ENCODE measurements at places on chromosomes 11 and 22. TPM values are rescaled to one million over a fixed set of nuclear protein-coding genes. Genes with fewer than 3 reads are reported as not detected.

PGM2L1 gene
- total RNA-seq: 0.91 TPM

DKK3 gene
- total RNA-seq: 437 TPM

DNA sequence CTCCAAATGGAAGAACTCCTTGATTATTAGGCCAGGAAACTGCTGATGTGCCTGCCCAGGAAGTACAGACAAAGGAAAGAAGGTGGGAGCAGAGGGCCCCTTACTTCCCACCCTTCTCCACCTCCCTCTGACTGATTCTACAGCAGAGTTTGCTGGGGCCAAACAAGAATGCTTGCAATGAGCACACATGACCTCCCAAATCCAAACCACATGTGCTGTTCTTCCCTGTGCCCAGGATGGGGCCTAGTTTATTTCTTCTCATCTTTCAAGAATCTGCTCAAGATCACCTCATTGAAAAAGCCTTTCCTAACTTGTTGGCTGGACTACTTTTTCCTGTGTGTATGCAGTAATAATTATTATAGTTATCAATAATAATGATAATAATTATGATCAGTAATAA lies 286.1 kb downstream of the RAB38 start:
- no peaks in the 10 kb centered on the region for H3K4me1 ChIP-seq
- DNase-seq: no peak
- H3K27me3 ChIP-seq: no peaks in the 10 kb centered on the region

DNA sequence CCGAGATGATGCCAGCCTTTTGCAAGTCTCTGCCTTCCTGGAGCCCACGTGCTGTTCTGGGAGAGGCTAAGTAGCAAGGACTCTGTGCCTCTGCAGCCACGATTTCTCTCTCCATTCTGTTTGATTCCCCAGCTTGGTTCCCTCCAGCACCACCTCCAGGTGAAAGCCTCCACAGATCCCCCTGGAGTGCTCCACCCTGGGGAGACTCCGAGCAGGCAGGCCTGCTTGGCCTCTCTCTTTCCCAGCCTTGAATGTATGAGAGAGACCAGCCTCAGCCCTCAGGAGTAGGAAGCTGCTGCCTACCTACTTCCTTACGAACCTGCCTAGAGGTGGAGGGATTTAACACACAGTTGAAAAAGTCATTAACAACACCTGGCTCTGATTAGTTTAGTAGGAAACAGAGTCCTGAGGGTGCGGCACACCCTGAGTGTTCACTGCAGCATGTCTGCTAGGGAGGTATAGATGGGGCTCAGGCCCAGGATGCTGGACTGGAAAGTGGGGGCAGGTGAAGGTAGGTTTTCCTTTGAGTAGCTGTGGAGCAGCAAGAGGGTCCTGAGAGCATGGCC lies 22.5 kb downstream of the TMPRSS5 start:
- H3K27ac ChIP-seq: no peak overlapping the region
- no peak for DNase-seq
- no peaks in the 10 kb centered on the region for H3K36me3 ChIP-seq
- no peak overlapping the region for H3K4me3 ChIP-seq
- H3K4me1 ChIP-seq: no peaks in the 10 kb centered on the region

DNA sequence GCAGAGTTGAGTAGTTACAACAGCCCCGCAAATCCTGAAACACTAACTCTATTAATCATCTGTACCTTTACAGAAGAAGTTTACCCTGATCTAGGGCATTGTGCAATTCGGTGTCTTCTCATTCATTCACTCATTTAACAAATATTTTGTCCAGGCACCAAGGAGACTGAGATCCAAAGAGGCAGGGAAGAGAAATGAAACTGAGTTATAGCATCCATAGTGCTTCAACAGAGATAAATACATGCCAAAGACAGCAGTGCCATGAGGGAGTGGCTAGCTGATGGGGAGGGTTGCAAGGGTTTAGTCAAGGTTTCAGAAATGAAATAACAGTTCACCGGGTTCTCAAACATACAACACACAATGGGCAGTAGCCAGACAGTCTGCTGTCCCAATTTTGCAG lies 40.2 kb upstream of the MTNR1B start:
- H3K4me3 ChIP-seq: no peak overlapping the region
- DNase-seq: no peak
- no peaks in the 10 kb centered on the region for H3K4me1 ChIP-seq
- H3K36me3 ChIP-seq: no peaks in the 10 kb centered on the region
- H3K27me3 ChIP-seq: no peaks in the 10 kb centered on the region
- H3K27ac ChIP-seq: no peak overlapping the region

- no peaks in the 10 kb centered on the region for H3K27me3 ChIP-seq
- H3K4me3 ChIP-seq: no peak overlapping the region
- no peaks in the 10 kb centered on the region for H3K36me3 ChIP-seq
- H3K4me1 ChIP-seq: peaks cover 4% of the 10 kb centered on the region
These were observed 261.3 kb downstream of the TMEM135 start for GRCh38 chr11:87299041-87299481.

- H3K4me1 ChIP-seq: peaks cover 54% of the 10 kb centered on the region
- H3K27ac ChIP-seq: no peak overlapping the region
- H3K27me3 ChIP-seq: no peaks in the 10 kb centered on the region
- H3K4me3 ChIP-seq: no peak overlapping the region
- DNase-seq: no peak
- no peaks in the 10 kb centered on the region for H3K36me3 ChIP-seq
These were observed 37.8 kb downstream of the PACS1 start for GRCh38 chr11:66107600-66108510.

GRCh38 chr11:2409611-2410468 lies 9.3 kb downstream of the TSSC4 start:
- no peak overlapping the region for H3K4me3 ChIP-seq
- no peak for DNase-seq
- H3K4me1 ChIP-seq: no peaks in the 10 kb centered on the region
- no peaks in the 10 kb centered on the region for H3K27me3 ChIP-seq
- H3K36me3 ChIP-seq: no peaks in the 10 kb centered on the region
- H3K27ac ChIP-seq: no peak overlapping the region

DNA sequence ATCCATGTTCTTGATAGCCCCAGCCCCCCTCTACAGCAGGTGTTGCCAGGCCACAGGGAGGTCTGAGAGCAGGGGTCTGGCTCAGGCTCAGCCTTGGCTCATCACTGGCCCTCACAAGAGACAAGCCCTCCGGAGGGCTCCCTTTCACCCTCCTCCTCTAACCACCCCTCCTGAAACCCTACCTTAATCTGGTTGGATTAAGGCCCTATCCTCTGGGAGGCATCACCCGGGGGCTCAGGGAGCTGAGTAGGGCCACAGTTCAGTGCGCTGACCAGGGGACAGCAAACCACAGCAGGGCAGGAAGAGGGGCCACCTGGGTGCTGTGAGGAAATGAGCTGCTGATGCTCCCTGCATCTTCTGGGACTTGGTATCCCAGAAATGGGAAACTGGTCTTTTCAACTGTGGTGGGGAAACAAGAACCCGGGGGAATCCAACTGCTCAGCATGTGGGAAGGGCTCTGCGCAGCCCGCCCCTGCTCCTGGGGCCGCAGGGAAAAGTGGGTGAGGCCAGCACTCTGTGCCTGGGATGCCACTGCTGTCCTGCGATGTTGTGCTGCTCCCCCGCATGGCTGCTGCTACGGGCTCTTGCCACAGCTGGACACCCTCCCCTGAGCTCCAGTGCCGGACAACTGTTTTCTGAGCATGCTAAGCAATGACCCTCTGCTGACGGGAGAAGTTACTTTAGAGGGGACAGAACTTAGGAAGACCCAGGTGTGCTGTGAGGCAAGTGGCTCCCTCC lies 17.5 kb downstream of the ADORA2A start:
- peaks cover 57% of the 10 kb centered on the region for H3K4me1 ChIP-seq
- no peak for DNase-seq
- no peak overlapping the region for H3K27ac ChIP-seq
- no peak overlapping the region for H3K4me3 ChIP-seq
- no peaks in the 10 kb centered on the region for H3K36me3 ChIP-seq
- H3K27me3 ChIP-seq: no peaks in the 10 kb centered on the region

GRCh38 chr11:74570266-74571061 lies 21.9 kb upstream of the POLD3 start:
- no peaks in the 10 kb centered on the region for H3K36me3 ChIP-seq
- H3K27ac ChIP-seq: no peak overlapping the region
- no peaks in the 10 kb centered on the region for H3K4me1 ChIP-seq
- DNase-seq: no peak

GRCh38 chr11:68806931-68807844 lies 34.5 kb downstream of the CPT1A start:
- no peak overlapping the region for H3K4me3 ChIP-seq
- H3K27ac ChIP-seq: no peak overlapping the region
- peaks cover 91% of the 10 kb centered on the region for H3K36me3 ChIP-seq
- no peak for DNase-seq
- peaks cover 21% of the 10 kb centered on the region for H3K4me1 ChIP-seq

DNA sequence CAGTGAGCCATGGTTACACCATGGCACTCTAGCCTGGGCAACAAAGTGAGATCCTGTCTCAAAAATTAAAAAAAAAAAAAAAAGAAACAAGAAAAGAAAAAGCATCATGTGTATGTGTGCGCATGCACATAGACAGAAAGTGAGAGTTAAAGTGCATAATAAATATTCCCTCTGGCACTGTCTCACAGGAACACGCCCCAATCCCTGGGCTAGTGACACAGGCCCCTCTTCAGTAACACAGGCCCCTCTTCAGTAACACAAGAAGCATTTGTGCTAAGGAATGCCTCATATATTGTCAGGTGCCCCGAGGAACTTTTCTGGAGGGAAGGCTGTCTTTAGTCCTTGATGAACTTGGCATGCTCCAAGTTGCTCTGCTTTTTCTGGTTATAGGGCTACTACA lies 57.5 kb downstream of the RPL27A start:
- no peak overlapping the region for H3K27ac ChIP-seq
- H3K4me3 ChIP-seq: no peak overlapping the region
- no peak for DNase-seq
- no peaks in the 10 kb centered on the region for H3K27me3 ChIP-seq
